ENCODE measurements at places on chromosomes 4 and X. TPM values are rescaled to one million over a fixed set of nuclear protein-coding genes. Genes with fewer than 3 reads are reported as not detected.

The CTAG1A gene
- not detected for total RNA-seq

The ESX1 gene
- total RNA-seq, result not detected

The CXCL11 gene
- 1.7 TPM for total RNA-seq

The BEX5 gene
- total RNA-seq, result not detected

The SULT1B1 gene
- not detected for total RNA-seq

The TEX13D gene
- total RNA-seq, result not detected

The PLXNA3 gene
- total RNA-seq, result 5.6 TPM

The MTNR1A gene
- total RNA-seq, result not detected

All from melanocyte of skin (primary cell).